Central memory CD8-positive, alpha-beta T cell (primary cell): ENCODE measurements at places on chromosomes 1 and 21.

- H3K4me3 ChIP-seq: no peak overlapping the region
- peaks cover 57% of the 10 kb centered on the region for H3K27me3 ChIP-seq
- DNase-seq: no peak
- H3K27ac ChIP-seq: no peak overlapping the region
Measured at GRCh38 chr21:42324896-42325295, 9.7 kb upstream of the TFF3 start.

DNA sequence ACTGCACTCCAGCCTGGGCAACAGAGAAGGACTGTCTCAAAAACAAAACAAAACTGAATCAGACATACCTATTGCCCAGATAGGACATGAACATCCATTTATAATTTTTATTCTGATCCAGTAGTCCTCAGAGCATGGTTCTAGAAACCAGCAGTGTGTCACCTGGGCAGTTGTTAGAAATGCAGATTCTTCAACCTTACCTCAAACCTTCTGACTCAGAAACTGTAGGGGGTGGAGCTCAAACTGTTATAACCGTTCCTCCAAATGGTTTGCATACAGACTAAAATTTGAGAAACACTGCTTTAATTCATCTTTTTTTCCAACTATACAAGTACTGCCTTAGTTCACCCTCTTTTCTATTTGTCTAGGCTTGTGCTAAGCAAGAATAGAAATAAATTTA is 6.0 kb downstream of the NASP start:
- no peak overlapping the region for H3K27ac ChIP-seq
- H3K27me3 ChIP-seq: no peaks in the 10 kb centered on the region
- DNase-seq: no peak
- H3K4me1 ChIP-seq: peaks cover 22% of the 10 kb centered on the region
- peaks cover 34% of the 10 kb centered on the region for H3K36me3 ChIP-seq
- no peak overlapping the region for H3K4me3 ChIP-seq

DNA sequence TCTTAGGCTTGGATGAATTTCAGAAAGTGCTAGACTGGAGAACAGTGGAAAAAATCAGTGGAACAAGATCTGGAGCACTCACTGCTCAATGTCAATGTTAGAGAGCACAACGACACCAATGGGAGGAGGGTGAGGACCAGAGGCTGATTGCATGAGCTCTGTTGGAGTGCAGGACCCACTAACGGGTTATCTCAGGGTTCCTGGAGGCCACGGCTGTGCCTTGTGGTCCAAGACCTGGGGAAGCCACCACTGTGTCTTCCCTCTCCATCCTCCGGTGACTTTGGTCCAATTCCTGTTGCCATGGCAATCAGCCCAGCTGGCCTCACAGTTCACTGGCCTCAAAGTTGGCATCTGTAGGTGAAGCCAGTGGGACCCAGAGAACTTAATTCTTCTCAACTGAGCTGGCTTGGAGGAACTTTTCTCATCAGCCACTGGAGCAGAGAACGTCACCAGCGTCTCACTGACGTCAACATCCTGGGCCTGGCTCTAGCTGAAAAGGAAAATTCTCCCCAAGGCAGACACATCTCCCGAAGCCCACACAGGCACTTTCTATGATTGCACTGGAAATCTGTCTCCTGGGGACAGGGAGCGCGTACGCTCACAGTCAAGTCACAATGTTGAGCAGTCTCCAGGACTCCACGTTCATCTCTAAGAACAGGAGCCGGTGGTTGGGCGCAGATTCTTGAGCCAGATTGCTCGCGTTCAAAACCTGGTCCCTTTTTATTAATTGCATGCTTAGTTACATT is 21.9 kb upstream of the GPR157 start:
- H3K36me3 ChIP-seq: no peaks in the 10 kb centered on the region
- peaks cover 5% of the 10 kb centered on the region for H3K27me3 ChIP-seq
- H3K4me3 ChIP-seq: no peak overlapping the region

DNA sequence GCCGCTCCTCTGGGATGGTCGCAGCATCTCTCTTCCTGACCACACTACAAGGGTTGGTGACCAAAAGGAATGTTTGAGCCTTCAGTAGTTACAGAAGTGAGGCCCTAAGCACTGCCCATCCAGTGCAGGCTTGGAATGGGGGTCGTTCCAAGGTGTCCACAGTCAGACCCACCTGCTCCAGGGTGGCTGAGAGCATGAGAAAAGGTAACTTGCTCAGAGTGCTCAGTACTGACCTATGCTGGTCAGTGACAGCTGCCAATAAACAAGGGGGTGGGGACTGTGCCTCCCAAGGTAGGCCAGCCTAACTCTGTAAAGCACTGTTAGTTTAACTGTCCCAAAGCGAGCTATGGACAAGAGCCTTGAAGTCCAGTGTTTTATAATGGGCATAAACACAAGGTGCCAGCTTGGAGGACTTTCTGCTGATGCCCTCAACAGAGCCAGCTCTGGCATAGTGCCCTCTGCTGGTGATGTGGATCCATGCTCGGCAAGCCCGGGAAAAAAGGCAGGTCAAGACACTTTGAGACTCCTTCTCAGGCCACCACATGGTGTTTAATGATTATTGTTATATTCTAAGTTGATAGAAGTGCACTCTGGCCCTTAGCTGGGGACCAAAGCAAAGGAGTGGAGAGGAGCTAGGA is 78.1 kb upstream of the DNAH14 start:
- no peaks in the 10 kb centered on the region for H3K36me3 ChIP-seq
- H3K27ac ChIP-seq: no peak overlapping the region
- H3K4me3 ChIP-seq: no peak overlapping the region
- peak; percentile 22 for DNase-seq

GRCh38 chr21:45338311-45339017 is 50.8 kb upstream of the POFUT2 start:
- no peak overlapping the region for H3K27ac ChIP-seq
- H3K4me3 ChIP-seq: no peak overlapping the region
- no peaks in the 10 kb centered on the region for H3K4me1 ChIP-seq
- peaks cover 1% of the 10 kb centered on the region for H3K36me3 ChIP-seq
- H3K27me3 ChIP-seq: peaks cover 44% of the 10 kb centered on the region
- DNase-seq: no peak

- H3K27me3 ChIP-seq: no peaks in the 10 kb centered on the region
- no peak overlapping the region for H3K27ac ChIP-seq
- H3K4me1 ChIP-seq: no peaks in the 10 kb centered on the region
- no peaks in the 10 kb centered on the region for H3K36me3 ChIP-seq
- no peak overlapping the region for H3K4me3 ChIP-seq
Measured at GRCh38 chr1:218272366-218272765, 12.7 kb upstream of the RRP15 start.

GRCh38 chr1:41437011-41437355 is 47.5 kb downstream of the EDN2 start:
- no peaks in the 10 kb centered on the region for H3K4me1 ChIP-seq
- H3K27me3 ChIP-seq: peaks cover 51% of the 10 kb centered on the region
- no peaks in the 10 kb centered on the region for H3K36me3 ChIP-seq
- no peak overlapping the region for H3K4me3 ChIP-seq

DNA sequence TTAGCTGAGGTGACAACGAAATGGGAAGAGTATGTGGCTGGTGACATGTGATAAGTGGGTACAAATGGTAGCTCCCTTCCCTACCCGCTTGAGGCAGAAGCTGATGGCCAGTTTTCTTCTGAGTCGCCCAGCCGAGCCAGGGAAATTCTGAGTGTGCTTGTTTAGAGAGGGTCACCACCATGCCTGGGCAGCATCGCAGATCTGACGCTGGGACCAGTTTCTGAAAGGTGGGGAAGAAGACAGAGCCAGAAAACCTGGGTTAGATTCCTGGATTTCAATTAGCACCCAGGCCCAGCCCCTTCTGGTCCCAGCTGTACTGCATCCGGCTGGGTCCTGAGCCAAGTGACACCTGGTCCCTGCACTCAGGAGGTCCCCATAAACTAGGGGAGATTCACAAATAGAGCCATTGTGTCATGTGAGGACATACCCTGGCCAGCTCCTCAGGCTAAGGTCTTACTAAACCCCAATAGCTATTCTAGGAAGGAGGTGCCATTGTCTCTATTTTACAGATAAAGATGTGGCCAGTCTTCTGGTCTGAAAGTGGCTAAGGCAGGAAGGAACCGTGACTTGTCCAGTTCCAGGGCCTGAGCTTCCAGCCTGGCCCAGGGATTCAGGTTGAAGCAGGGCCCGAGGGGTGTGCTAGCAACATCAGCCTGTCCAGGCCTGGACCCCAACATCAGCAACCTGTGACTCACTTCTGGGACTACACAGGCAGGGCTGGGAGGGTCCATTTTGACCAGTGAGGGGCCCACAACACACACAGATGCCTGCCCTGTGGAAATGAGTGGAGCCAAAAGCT is 1.7 kb upstream of the TMEM61 start:
- H3K27me3 ChIP-seq: peaks cover 56% of the 10 kb centered on the region
- H3K27ac ChIP-seq: no peak overlapping the region
- H3K4me3 ChIP-seq: no peak overlapping the region
- DNase-seq: no peak
- H3K36me3 ChIP-seq: no peaks in the 10 kb centered on the region

- H3K36me3 ChIP-seq: no peaks in the 10 kb centered on the region
- no peak for DNase-seq
- H3K27ac ChIP-seq: no peak overlapping the region
- no peak overlapping the region for H3K4me3 ChIP-seq
- no peaks in the 10 kb centered on the region for H3K4me1 ChIP-seq
- H3K27me3 ChIP-seq: peaks cover 12% of the 10 kb centered on the region
Measured at GRCh38 chr1:98110674-98111073, 189.8 kb upstream of the DPYD start.

- no peak overlapping the region for H3K27ac ChIP-seq
- H3K36me3 ChIP-seq: peaks cover 22% of the 10 kb centered on the region
- no peak overlapping the region for H3K4me3 ChIP-seq
- H3K27me3 ChIP-seq: no peaks in the 10 kb centered on the region
- no peak for DNase-seq
- peaks cover 4% of the 10 kb centered on the region for H3K4me1 ChIP-seq
Measured at GRCh38 chr1:109629372-109630030, 9.9 kb downstream of the AMPD2 start.

DNA sequence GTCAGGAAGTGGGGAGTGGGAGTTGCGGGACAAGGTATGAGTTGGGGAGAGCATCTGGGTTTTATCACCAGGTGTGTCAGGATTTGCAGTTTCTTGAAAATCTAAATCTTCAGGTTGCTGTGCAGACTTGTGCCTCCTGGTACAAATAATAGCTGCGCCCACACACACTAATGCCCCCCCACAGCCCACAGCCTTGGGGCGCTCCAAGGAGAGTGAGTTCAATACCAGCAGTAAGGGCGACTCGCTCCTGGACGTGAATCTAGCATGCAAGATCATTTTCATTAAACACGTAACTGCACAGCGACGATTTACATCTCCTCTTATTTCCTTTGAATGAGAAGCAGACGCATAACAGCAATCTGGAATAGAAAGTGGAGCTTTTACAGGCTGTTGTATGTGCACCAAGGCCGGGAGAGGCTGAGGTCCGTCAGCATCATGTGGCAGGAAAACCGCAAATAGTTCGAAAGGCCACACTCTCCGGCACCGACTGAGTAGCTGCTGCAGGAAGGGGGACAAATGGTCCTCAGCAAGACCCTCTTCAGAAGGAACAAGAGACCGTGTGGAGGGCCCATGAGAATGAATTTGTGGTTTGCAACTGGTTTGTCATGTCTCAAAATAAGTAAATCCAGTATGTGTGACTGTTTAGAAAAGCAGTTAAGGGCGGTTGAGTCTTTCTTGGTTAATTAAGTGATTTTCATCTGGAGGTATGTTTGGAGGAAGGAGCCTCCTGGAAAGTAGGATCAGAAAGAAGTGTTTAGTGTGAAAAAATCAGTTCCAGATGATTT is 439.5 kb downstream of the SMYD3 start:
- no peaks in the 10 kb centered on the region for H3K4me1 ChIP-seq
- DNase-seq: no peak
- H3K27me3 ChIP-seq: no peaks in the 10 kb centered on the region
- no peak overlapping the region for H3K4me3 ChIP-seq
- no peak overlapping the region for H3K27ac ChIP-seq

GRCh38 chr1:208731981-208732821 is 488.0 kb upstream of the PLXNA2 start:
- H3K4me1 ChIP-seq: no peaks in the 10 kb centered on the region
- H3K36me3 ChIP-seq: no peaks in the 10 kb centered on the region
- peaks cover 10% of the 10 kb centered on the region for H3K27me3 ChIP-seq
- H3K4me3 ChIP-seq: peak overlapping the region; percentile 42

DNA sequence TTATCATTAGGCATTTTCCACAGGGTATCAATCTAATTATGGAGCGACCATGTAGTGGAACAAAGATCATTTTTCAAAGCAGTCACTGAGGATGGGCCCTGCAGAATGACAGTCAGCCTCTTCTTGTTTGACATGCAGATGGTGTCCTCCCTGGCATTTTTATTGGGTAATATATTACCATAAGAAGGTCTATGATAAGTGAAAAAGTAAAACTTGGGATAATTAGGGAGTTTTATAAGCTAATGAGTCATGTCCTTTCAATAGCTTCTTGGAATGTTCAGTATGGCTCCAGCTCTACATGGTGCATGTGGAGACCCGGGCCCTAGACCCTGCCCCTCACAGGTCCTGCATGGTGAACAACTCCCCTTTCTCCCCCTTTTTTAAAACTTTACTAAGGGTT is 232.2 kb upstream of the COA6 start:
- no peak overlapping the region for H3K4me3 ChIP-seq
- no peaks in the 10 kb centered on the region for H3K36me3 ChIP-seq
- H3K4me1 ChIP-seq: no peaks in the 10 kb centered on the region
- H3K27me3 ChIP-seq: peaks cover 43% of the 10 kb centered on the region

DNA sequence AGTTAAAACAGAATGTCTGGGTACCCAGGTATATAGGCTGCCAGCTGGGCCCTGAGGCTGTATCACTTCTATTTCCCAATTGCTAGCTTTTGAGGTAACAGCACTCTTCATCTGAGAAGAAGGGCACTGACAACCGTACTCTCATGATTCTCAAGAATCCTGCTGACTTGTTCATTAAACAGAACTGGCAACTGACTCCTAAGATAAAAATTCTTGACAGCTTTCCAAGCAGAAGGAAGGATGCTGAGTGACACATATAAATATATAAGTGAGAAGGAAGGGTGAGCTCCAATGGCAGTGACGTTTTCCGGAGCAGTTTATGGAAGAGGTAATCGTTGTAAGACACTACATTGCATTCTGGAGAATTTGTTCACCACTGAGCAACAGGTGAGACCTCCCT is 48.1 kb upstream of the NRIP1 start:
- H3K4me1 ChIP-seq: no peaks in the 10 kb centered on the region
- H3K36me3 ChIP-seq: no peaks in the 10 kb centered on the region
- no peak overlapping the region for H3K27ac ChIP-seq
- H3K27me3 ChIP-seq: peaks cover 31% of the 10 kb centered on the region
- H3K4me3 ChIP-seq: no peak overlapping the region
- no peak for DNase-seq

DNA sequence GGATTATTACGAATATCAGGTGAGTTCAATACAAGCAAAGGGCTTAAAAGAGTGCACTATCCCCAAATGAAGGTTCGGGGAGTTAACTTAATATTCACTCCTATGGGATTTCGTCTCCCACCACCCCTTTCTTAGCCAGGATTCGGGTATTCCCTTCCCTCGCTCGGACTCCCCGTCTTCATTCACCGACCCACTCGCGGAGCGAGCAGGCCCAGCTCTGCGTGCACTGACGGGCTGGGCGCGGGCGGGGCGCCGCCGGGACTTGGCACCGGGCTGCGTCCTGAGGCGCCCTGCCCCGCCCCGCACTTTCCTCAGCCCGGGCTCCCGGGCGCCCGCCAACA is 7.7 kb upstream of the MPZL1 start:
- H3K4me1 ChIP-seq: peaks cover 36% of the 10 kb centered on the region
- peak overlapping the region; percentile 92 for H3K4me3 ChIP-seq
- peak overlapping the region; percentile 100 for H3K27ac ChIP-seq
- peaks cover 15% of the 10 kb centered on the region for H3K27me3 ChIP-seq
- H3K36me3 ChIP-seq: peaks cover 43% of the 10 kb centered on the region
- DNase-seq: no peak
